ENCODE measurements at places on chromosomes 1 and 21. TPM values are rescaled to one million over a fixed set of nuclear protein-coding genes. Genes with fewer than 3 reads are reported as not detected.

DNA sequence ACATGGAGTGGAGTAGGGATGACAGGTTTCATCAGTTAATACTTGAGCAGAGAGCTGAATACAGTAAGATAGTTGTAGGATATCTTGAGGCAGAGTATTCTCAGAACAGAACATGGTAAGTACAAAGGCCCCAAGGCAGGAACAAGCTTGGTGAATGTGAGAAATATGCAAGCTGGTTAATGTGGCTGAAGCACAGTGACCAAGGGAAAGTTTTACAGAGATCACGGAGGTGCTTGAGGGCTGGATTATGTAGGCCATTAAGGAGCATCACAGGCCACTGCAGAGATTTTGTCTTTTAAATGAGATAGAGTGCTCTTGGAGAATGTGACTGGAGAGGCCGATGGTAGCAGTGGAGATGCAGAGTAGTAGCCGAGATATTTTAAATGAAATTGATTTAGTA, 54.0 kb upstream of the BOLA1 start:
- no peak for DNase-seq

- DNase-seq, result no peak
Observed at GRCh38 chr1:111615870-111616715, 3.5 kb upstream of the RAP1A start.

- DNase-seq, result no peak
Observed at GRCh38 chr1:165467706-165468105, 22.8 kb upstream of the RXRG start.

DNA sequence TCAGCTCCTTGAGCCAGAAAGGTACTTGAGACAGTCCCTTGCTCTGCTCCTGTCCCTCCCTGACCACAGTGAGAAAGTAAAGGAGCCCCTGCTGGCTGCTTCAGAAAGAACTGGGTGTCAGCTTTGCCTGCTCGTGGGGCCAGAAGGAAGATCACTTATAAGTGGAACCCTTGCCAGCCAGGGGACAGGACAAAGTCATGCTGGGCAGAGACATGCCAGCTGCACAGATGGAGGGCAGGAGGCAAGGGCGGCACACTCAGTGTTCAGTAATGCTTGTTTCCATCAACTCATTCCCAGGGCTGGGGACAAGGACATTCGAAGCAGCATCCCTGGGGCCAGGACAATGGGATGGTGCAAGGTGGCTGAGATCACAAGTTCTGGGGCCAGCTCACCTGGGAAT, 41.8 kb downstream of the NTPCR start:
- DNase-seq, result no peak

- DNase-seq, result no peak
Observed at GRCh38 chr21:45067462-45068285, 6.7 kb upstream of the ADARB1 start.

DNA sequence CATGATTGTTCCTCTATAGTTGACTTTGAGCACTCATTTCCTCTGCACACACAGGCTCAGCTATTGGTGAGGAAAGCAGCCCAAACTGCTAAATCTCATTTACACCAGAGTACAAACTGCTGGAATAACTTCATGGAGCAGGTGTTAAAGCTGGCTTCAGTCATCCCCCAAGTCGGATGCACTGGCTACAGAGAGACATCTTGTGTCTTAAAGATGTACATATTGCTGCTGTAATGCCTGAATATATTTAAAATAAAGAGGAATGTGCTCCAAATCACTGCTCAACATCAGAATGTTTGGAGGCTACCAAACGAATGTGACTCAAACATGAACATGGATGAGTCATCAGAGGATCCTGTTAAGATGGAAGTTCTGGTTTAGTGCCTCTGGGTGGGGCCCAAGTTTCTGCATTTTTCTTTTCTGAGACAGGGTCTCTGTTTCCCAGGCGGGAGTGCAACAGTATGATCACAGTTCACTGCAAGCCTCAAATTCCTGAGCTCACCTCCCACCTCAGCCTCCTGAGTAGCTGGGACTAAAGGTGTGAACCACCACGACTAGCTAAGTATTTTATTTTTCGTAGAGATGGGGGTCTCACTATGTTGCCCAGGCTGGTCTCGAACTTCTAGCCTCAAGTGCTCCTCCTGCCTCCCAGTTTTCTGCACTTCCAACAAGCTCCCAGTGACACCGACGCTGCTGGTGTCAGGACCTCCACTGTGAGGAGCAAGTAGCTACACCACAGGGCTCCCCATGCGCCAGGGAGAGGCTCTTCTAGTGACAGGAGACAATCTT, 79.0 kb upstream of the KRTAP19-8 start:
- no peak for DNase-seq

DNA sequence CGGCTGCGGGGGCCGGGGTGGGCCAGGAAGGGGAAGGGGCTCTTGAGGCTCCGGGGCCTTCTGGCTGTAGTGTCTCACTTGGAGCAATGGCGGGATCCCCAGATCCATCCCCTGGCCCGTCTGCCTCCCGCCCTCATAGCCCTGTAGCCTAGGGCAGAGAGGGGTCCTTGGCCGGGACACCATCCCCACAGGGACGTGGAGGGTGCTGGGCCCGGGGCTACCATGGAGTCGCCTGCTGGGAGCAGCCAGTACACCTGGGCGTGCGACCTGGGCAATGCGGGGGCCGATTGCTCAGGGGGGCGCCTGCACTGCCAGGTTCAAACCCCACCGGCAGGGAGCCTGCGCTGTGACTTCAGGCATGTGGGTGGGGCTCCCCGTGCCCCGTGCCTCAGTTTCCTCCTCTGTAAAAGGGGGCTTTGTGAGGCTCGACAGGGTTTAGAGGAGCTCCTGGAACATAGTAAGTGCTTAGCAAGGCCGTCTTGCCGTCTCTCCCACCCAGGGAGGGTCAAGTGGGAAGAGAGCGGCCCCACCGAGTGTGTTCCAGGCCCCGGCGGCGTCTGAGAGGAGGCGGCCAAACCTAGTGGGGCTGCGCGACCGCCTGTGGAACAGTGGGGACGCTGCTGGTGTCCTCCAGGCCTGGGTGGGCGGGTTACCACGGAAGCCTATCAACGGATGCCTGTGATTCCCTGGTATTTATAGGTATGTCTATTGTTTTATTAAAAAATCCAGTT, 20.8 kb downstream of the PRKCZ start:
- no peak for DNase-seq

DNA sequence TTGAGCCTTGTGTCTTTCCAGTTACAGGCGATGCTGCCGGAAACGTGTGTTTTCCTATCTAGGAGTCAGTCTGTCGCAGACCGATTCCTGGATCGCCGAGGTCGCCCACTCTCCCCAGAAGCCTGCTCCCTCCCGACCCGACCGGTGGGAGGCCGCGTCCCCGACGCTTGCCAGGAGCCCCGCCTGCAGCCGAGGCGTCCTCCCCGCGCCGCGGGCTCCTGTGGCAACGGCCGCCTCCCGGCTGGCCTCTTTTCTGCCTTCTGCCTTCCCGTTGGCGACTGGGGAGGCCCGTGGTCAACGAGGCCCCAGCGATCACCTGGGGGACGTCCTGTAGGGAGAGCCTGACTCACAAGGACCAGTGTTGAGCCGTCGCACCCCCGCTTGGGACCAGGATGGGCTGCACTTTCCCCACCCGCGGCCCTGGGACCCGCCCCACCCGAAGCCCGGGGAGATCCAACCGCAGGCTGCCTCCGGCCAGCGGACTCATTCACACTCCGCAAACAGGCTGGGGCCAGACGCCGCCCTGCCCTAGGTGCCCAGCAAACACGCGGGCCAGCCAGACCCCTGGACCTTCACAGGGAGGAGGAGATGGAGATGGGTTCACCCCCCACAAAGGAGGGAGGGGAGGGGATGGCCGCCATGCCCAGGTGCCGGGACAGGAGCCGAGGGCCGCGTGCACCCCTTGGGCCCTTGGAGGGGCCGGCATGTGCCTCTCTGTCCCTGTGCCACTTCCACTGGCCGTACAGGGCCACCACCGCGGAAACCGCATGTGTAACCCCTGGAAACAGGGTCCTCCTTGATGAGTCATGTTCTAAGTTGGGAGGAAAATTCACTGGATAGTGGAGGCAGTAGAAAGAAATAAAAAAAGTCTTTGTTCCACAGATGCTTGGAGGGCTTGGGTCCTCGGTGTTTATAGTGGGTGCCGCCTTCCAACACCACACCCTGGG, 7.2 kb upstream of the COL6A1 start:
- no peak for DNase-seq

DNA sequence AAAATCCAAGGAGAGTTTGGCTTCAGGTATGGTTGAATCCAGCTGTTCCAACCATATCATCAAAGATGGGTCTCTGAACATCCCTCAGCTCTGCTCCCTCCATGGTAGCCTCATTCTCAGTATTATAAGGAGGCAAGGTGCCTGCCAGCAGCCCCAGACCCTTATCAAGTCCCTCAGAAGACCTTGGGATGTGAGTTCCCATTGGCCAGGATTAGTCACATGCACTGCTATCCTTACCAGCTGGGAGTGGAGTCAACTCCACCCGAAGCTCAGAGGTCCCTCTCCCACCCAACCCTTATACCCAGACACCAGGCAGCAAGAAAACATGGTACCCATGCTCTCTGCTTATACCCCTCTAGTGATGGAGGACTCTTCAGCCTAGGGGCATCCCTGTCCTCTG, 153.7 kb upstream of the ZBTB40 start:
- no peak for DNase-seq

DNA sequence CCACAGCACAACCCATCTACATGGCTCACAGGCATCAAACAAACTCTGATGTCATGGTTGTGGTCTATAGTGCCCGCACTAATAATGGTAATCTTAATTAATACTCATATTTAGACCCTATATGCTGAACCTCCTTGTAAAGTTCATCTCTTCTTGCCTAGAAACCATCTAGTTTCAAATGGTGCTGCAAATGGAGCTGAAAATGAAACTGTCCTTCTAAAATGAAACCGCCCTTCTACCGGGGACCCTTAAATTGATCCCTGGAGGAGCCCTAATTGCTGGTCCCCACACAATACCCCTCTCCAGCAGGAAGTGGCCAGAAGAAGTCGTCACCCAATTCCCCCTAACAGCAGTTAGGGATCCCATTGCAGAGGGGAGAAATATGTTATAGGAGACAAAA, 612.6 kb downstream of the MRPL39 start:
- no peak for DNase-seq

GRCh38 chr1:36711480-36711879, 228.8 kb upstream of the CSF3R start:
- DNase-seq, result no peak

GRCh38 chr1:1755426-1755825, 22.8 kb downstream of the NADK start:
- DNase-seq, result no peak

DNA sequence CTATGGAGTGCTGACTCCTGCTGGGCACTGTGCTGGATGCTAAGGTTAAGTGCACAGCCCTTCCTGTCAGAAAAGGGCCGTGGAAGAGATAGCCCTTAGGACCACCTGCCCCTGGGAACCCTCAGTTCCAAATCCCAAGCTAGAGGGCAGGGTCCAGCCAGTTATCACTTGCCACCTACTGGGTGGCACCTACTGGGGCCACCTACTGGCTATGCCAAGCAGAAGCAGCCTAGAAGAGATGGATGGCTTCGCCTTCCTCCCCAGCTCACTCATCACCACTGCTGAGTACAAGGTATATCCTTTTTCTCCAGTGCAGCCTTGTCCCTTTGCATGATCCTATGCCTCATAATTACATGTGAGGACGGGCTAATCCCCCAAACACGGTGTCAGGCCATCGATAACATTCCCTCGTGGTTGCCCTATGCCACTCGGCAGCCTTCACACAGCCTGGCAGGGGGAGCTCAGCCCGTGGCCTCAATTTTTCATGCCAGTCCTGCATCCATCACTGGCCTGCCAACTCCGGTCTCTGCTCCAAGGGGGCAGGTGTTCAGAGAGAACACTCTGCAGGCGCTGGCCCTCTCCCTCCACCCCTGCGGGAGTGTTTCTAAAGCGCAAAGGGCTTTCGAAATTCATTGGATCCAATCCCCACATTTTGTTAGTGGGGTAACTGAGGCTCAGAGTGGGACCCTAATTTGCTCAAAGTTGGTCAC, 49.0 kb downstream of the SYT2 start:
- DNase-seq, result no peak

- no peak for DNase-seq
Observed at GRCh38 chr1:243729956-243730355, 120.1 kb downstream of the AKT3 start.

DNA sequence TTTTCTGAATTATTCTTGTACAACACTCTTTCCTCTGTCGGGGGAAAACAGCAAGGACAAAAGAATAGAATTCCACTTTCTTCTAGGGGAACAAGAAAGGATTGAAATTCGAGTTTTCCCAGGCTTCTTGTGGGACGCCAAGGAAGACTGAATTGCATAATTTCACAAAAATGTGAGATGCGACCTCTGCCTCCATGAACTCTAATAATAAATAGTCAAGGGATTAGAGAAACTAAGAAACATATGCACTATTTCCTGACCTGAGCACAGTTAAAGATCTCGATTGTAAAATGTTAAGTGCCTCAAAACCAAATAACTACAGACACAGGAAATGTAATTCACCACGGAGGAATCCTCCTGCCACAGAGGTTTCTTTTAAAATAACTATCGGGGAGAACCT, 117.3 kb upstream of the MARK1 start:
- DNase-seq, result no peak

DNA sequence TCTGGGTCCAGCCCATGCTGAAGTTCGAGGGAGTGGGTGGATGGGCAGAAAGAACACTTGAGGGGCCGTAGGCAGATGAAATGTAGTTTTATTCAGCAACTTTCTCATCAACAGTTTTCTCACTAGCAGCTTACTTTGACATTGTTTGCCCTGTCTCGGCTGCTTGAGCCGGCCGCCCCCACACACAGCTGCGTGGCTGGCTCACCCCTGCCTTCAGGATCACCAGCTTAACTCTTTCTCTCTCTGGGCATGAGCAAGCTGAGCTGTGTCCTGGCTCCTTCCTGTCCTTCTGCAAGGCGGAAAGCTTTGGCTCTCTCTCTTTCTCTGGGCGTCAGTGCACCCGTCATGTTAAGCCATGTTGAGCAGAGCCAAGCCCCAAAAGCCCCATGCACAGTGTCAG, 104.4 kb upstream of the GNG12 start:
- no peak for DNase-seq

DNA sequence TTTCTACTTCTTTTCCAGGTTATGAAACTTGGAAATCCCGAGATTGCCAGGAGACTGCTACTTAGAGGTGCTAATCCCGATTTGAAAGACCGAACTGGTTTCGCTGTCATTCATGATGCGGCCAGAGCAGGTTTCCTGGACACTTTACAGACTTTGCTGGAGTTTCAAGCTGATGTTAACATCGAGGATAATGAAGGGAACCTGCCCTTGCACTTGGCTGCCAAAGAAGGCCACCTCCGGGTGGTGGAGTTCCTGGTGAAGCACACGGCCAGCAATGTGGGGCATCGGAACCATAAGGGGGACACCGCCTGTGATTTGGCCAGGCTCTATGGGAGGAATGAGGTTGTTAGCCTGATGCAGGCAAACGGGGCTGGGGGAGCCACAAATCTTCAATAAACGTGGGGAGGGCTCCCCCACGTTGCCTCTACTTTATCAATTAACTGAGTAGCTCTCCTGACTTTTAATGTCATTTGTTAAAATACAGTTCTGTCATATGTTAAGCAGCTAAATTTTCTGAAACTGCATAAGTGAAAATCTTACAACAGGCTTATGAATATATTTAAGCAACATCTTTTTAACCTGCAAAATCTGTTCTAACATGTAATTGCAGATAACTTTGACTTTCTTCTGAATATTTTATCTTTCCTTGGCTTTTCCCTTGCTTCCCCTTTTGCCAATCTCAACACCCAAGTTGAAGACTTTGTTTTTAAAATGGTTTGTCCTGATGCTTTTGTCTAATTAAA, 4.0 kb downstream of the CDKN2C start:
- no peak for DNase-seq

The SLC1A7 gene
- not detected for total RNA-seq

The FOXJ3 gene
- 12.4 TPM for total RNA-seq

The PLA2G5 gene
- total RNA-seq, result 0.07 TPM

The RIPPLY3 gene
- not detected for total RNA-seq

The HSPB7 gene
- not detected for total RNA-seq

The HTR6 gene
- total RNA-seq, result not detected

The MTMR11 gene
- total RNA-seq, result 3.6 TPM

The OR2G3 gene
- not detected for total RNA-seq
